ENCODE measurements at places on chromosomes 13 and 19. TPM values are rescaled to one million over a fixed set of nuclear protein-coding genes. Genes with fewer than 3 reads are reported as not detected.

CASP14 gene
- not detected for total RNA-seq

CYP4F3 gene
- total RNA-seq: 0.17 TPM

IL4I1 gene
- not detected for total RNA-seq

ODAD3 gene
- 1.7 TPM for total RNA-seq

GDF15 gene
- total RNA-seq: 378 TPM

HIPK4 gene
- not detected for total RNA-seq

ZNF560 gene
- 0.02 TPM for total RNA-seq

PLIN5 gene
- 0.25 TPM for total RNA-seq

NBEA gene
- 2.0 TPM for total RNA-seq

STRN4 gene
- total RNA-seq: 29.9 TPM

ZNF93 gene
- 5.4 TPM for total RNA-seq

PRR19 gene
- 1.4 TPM for total RNA-seq

ZC3H4 gene
- 7.6 TPM for total RNA-seq

F10 gene
- total RNA-seq: not detected

PABPC3 gene
- 0.06 TPM for total RNA-seq

TMEM238 gene
- total RNA-seq: not detected

THSD8 gene
- not detected for total RNA-seq

PLIN4 gene
- total RNA-seq: 1.4 TPM

NPAS1 gene
- not detected for total RNA-seq
